ENCODE measurements at places on chromosomes 7 and 10. TPM values are rescaled to one million over a fixed set of nuclear protein-coding genes. Genes with fewer than 3 reads are reported as not detected.

DNA sequence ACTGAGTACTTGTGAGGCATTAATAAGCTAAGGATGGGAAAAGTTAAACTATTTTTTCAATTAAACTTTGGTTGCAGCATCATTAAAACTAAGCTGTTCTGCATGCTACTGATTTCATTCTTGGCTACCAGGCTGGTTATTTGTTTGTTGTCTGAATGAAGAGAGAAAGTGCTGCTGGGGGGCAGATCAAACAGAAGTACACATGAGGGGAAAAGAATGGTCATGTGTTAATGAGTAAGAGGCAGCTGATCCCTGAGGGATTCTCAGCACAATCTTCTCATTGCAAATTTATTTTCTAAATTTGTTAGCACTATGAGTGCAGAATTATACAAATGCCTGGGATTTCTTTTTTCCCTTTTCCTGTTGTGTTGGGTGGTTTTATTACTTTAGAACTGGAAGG lies 213.2 kb upstream of the HPS1 start:
- no peak for DNase-seq

GRCh38 chr7:106720641-106721040 lies 59.7 kb upstream of the CCDC71L start:
- no peak for DNase-seq

- no peak for DNase-seq
Measured at GRCh38 chr7:75806560-75807307, 6.9 kb downstream of the CCL24 start.

- DNase-seq: no peak
Measured at GRCh38 chr7:46170792-46171191, 249.7 kb upstream of the IGFBP3 start.

Gene TSPAN13
- 80.8 TPM for total RNA-seq

- no peak for DNase-seq
Measured at GRCh38 chr10:94315024-94315451, 47.7 kb downstream of the NOC3L start.

DNA sequence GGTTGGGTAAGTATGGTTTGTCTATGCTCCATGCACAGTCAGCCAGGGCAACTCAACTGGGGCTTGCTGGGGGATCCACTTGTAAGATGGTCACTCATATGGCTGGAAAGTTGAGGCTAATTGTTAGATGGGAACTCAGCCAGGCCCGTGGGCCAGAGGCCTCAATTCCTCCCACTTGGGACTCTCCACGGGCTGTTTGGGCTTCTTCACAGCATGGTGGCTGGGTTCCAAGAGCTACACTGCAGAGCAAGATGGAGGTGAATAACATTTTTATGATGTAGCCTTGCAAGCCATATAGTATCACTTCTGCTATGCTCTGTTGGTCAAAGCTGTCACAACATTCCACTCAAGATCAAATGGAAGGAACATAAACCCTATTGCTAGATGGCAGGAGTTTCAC lies 39.2 kb downstream of the ELMO1 start:
- DNase-seq: no peak

DNA sequence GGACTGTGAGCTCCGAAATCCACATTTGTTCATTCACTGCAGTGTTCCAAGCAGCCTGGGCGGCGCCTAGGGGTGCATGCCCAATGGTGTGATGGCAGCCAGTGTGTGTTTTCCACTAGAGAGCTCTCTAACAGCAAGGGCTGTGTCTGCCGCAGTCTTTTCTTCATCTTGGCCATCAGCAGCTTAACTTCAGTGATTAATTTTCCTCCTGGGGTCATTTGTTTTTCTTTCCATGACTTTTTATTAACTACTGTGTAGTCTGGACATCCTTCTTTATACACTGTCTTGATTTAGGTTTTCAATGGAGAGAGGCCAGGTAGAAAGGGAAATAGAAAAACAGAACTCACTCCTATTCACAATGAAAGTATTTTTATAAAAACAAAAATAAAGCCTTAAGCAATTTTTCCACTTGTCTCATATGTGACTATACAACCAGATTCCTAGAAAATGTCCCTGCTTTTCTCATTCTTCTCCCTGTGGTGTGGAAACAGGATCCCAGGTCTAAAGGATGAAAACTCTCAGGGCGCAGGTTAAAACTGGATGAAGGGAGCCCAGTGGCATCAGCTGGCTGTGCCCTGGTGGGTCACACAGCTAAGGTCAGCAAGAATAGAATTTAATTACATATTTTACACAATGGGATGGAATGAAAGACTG lies 176.8 kb downstream of the PKD1L1 start:
- DNase-seq: no peak

GRCh38 chr10:131073469-131074035 lies 238.0 kb downstream of the TCERG1L start:
- DNase-seq: no peak

GRCh38 chr10:6349846-6350535 lies 147.3 kb downstream of the PFKFB3 start:
- DNase-seq: no peak

DNA sequence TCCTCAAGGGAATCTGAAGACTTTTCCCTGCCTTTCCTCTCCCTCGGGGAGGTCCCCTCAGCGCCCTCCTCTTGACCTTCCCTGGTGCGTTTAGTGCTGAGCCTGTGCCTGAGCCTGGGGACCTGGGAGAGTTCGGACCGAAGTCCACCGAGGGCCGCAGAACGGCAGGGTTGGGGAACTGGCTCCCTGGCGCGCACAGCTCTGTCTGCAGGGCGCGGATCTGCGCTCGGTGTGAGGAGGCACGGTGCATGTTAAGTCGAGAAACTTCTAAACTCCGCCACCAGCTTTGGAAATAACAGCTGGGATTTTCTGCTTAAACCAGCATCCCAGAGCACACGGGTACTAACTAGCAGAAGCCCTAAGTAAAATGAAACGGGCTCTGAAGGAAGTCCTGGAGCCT lies 44.2 kb upstream of the SLC29A4 start:
- DNase-seq: no peak

DNA sequence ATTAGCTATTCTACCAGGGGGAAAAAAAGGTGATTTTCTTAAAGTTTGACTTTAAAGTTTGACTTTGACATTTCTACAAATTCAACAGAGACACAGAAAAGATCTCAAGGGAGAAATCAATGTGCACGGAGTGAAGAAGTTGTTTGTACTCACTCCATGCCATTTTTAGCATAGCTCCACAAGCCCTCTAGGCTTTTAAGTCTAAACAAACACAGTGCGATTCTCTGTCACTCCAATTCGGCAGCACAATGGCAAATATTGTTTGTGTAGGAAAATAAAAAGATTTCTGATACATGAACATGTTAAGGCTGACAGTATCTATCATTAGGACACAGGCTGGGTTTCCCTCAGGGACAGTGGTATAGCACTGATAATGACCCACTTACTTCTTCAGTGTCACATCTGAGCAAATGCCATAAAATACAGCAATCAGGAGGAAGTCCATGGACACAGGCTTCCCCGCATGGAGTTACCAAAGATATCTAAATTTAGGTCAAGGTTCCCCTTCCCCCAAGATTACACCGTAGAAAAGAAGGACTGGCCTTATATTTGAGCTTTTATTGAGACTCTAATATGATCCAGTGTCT lies 28.0 kb downstream of the GSAP start:
- DNase-seq: no peak

DNA sequence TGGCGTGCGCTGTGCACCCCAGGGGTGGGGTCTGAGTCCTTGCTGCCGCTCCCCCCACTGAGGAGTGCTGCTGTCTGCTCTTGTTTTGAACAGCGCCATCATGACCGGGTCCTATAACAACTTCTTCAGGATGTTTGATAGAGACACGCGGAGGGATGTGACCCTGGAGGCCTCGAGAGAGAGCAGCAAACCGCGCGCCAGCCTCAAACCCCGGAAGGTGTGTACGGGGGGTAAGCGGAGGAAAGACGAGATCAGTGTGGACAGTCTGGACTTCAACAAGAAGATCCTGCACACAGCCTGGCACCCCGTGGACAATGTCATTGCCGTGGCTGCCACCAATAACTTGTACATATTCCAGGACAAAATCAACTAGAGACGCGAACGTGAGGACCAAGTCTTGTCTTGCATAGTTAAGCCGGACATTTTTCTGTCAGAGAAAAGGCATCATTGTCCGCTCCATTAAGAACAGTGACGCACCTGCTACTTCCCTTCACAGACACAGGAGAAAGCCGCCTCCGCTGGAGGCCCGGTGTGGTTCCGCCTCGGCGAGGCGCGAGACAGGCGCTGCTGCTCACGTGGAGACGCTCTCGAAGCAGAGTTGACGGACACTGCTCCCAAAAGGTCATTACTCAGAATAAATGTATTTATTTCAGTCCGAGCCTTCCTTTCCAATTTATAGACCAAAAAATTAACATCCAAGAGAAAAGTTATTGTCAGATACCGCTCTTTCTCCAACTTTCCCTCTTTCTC lies 26.0 kb downstream of the BNIP3 start:
- no peak for DNase-seq

All from Panc1 (cell line).